ENCODE measurements at places on chromosomes 6 and 20. TPM values are rescaled to one million over a fixed set of nuclear protein-coding genes. Genes with fewer than 3 reads are reported as not detected.

- no peak for DNase-seq
Observed at GRCh38 chr6:139881236-139881635, 506.8 kb upstream of the CITED2 start.

DNA sequence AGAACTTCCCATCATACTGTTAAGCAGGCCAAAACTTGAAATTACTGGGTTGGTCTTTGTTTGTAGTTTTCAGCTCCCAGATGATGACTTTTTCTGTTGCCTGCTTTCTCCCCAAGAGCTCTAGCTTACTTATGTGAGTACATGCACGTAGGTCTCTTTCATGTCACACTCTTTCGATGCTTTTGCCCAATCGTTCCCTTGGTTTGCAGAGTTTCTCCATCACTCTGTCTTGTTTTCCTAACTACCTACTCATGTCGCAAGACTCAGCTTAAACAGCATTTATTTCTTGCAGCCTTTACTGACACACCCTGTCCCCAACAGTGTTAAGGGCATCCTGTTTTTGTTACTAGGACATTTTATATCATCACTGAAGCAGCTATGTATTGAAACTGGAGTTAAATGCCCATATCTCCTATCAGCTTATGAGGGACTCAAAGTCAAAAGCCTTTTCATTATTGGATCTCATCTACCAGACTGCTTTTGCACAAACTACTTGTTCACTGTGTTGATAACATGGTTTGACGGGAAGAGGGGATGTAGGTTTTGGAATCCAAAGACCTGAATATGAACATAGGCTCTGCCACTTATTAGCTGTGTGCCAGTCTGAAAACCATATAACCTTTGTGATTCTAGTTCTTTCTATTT lies 2.9 kb downstream of the ARG1 start:
- DNase-seq, result no peak

DNA sequence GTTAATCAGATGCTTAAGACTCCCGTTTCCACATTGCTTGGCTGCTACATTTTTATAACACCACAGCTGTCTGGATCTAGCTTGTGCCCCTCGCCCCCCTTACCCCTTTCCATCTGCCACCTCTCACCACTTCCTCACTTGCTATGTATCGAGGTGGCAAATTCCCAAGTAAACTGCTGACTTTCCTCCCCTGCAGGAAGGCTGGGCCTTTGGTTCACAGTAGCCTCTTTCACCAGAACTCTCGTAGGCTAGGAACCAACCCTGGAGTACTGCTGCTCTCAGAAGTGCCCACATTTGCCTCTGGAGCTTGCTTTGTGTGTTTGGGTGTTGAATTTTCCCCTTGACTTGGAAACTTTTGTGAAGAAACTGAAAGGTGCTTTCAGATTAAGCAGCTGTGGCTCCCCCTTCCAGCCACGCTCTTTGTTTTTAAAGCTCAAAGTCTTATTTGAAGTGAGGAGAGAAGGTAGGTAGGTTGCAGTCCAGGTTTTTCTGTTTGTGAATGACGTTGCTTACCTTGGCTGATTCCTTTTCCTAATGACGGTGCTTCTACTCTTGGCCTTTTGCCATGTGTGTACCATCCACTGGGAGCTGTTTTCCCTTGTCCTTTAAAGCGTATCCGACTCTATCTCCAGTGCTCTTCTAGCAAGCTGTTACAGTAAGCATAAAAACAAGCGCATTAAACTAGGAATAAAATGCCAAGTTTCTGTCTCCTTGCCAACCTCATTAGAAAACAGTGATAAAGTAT lies 90.4 kb downstream of the CARMIL1 start:
- no peak for DNase-seq

DNA sequence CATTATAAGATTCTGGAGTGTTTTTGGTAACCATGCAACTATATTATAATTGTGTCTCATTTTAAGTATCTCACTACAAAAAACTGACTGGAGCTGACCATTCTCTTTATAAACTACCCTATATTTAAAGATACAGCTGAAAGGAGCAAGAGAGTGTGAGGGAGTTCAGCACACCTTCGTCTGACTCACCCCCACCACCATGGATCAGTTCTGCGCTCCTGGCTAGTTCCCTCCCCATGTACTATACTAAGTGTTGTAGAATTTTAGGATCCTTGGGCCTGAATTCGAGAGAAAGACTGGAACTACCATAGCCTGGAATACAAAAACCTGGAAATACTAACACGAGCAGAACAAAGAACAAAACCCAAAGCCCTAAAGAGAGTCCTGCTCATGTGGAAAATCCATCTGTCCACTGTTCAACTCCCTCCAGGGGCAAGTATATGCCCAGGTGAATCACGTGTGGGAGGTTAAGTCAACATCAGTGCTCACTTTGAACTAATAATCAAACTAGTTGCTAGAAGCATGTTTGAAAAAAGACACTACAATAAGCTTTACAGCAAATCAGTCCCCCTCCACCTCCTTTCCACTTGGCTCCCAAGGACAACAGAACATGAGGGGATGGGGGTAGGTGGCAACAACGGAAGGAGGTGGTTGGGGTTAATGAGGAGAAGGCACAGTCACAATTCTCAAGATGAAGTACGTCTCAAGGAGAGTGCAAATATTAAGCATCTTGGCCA lies 46.8 kb downstream of the ELOVL5 start:
- DNase-seq, result no peak

The SYNDIG1 gene
- not detected for total RNA-seq

The OPRM1 gene
- not detected for total RNA-seq

The GNRH2 gene
- 0.55 TPM for total RNA-seq

Data from activated CD8-positive, alpha-beta memory T cell treated with anti-CD3 and anti-CD28 coated beads, Interleukin-2, amount 10 ng/mL, durations not matched to agents 7 days and 5 days (primary cell).